Vein endothelial cell (primary cell): ENCODE measurements at places on chromosomes 4 and X. TPM values are rescaled to one million over a fixed set of nuclear protein-coding genes. Genes with fewer than 3 reads are reported as not detected.

BGN gene
- 71.8 and 339 TPM in 2 replicates for total RNA-seq

HAND2 gene
- 0.19 TPM in 1 of 2 replicates, not detected in the other for total RNA-seq

GLRA2 gene
- total RNA-seq, result not detected in 2 replicates

RAB9B gene
- total RNA-seq, result 0.76 and 0.98 TPM in 2 replicates

FAM236B gene
- not detected in 2 replicates for total RNA-seq

ZFX gene
- 34.9 and 43.4 TPM in 2 replicates for total RNA-seq

RXFP1 gene
- total RNA-seq, result not detected in 2 replicates

ZCCHC12 gene
- 0.33 TPM in 1 of 2 replicates, not detected in the other for total RNA-seq

SLC9B1 gene
- total RNA-seq, result 0.57 TPM in 1 of 2 replicates, not detected in the other

VCX2 gene
- not detected in 2 replicates for total RNA-seq

UGT8 gene
- total RNA-seq, result not detected in 2 replicates

FDCSP gene
- not detected in 2 replicates for total RNA-seq

GPRIN3 gene
- 5.6 and 10.2 TPM in 2 replicates for total RNA-seq

RASL11B gene
- total RNA-seq, result not detected in 2 replicates

STARD8 gene
- 9.3 and 11.4 TPM in 2 replicates for total RNA-seq

COL25A1 gene
- total RNA-seq, result 0.33 and 1.7 TPM in 2 replicates

SCML2 gene
- total RNA-seq, result 0.98 and 1.4 TPM in 2 replicates
